ENCODE measurements at places on chromosomes 12 and 14.

DNA sequence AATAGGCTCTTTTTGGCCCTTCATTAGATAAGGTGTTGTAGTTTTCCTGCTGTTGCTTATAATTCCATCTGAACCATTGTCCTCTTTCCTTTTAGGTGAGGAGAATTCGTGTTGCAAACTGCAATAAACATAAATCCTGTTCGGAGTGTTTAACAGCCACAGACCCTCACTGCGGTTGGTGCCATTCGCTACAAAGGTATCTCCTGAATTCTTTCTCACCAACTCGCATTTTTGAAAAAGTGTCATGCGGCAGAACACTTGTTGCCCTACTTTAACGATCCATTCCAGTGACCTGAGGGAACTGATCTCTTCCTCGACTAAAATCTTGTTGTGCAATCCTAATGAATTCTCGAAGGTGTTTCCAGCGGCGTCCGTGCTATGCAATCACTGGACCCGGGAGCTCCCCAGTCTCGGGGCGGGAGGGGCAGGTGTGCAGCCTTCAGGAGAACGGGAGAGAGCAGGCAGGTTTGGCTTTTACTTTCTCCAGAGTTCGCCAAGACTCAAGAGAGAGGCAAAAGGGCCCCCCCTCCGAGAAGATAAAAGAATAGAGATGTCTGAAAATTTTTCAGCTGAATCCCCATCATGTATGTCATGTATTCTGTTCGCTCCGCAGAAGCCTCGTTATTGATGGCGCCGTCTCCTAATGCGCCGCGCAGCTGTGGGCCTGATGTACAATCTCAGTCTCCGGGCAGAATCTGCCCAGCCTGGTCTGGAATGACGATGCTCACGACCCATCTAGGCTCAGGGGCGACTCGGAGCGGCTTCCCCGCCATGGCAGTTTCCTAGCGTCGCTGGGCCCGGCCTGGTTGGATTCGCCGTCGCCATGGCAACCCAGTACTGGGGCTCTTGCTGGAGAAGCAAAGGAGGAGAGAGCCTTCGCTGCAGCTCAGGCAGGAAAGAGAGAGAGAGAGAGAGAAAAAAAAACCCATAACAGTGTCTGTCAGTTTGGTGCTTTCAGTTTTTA is 38.2 kb downstream of the PLXNC1 start:
- DNase-seq: peak; percentile 69

DNA sequence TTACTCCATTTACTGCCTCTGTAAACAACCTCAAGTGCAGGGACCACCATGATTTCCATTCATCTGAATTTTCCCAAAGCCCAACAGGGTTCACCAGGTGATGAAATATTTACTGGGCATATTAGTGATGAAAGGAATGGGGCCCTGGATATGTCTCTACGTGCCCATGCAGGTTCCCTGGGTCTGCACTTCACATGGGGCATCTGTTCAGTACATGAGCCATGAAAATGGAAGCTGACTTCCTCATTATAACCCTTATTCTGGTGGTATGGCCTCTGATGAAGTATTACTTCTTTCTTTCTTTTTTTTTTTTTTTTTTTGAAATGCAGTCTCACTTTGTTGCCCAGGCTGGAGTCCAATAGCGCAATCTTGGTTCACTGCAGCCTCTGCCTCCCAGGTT is 26.5 kb upstream of the CORO1C start:
- DNase-seq: no peak

- no peak for DNase-seq
Measured at GRCh38 chr12:111322336-111323250, 46.3 kb downstream of the PHETA1 start.

DNA sequence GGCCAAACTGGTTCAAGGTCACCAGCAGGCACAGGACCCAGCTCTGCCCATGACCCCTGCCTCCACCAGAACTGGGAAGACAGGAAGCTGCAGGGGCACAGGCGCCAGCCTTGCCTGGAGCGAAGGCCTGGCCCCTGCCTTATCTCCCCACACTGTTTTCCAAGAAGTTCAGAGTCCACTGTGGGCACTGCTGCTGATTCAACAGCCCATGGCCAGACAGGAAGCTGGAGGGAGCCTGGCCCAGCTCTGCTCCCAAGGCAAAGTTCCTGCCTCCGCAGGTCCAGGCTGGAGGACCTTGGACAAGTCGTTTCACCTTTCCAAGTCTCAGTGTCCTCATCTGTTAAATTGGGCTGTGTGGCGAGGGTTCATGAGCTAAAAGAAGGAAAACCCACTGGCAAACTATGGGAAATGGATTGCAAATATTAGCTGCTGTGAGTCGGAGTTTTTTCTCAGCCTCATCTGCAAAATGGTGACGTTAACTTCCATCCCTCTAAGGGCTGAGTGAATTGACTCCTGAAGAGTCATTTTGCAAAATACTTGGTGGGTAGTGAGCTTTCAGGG is 1.2 kb downstream of the PHETA1 start:
- DNase-seq: no peak

DNA sequence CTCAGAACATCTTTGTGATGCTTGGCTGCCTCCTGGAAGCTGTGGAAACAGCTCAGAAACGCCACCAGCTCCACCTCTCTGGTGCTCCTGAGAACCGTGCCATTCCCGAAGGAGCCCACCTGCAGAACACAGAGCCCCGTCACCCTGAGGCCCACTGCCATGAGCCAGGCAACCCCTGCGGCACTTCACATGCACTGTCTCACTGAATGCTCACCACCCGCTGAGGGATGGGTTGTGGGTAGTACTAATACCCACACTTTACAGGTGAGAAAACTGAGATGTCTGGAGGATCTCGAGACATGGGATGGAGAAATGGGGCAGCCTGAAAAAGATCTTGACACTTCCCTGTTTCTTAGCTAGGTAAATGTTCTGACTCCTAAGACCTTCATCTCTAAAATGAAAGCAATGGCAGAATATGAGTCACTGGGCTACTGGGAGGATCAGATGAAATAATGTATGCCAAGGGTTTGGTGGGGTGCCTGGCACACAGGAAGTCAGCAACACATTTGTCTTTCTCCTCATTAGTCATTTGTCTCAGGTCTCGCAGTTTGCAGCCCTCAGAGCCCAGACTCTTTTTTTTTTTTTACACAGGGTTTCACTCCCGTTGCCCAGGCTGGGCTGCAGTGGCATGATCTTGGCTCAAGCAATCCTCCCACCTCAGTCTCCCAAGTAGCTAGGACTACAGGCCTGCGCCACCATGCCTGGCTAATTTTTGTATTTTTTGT is 5.3 kb downstream of the OASL start:
- DNase-seq: peak; percentile 25

DNA sequence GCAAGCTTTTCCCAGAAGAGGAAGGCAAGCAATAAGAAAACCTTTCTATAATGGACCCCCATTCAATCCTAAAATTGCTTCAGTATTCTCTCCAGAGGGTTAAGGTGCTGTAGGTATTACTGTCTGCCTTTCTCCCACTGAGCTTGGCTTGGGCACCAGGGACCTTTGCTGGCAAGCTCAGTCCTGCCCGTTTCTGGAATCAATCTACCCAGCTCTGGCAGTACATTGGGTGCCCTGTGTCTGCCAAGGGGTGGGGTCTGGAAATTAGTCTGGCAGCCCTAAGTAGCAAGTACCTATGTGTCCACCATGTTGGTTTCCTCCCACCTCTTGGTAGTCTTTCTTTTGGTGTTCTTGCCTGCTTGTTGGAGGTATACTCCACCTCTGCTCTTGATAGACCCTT is 72.6 kb downstream of the C12orf75 start:
- no peak for DNase-seq

DNA sequence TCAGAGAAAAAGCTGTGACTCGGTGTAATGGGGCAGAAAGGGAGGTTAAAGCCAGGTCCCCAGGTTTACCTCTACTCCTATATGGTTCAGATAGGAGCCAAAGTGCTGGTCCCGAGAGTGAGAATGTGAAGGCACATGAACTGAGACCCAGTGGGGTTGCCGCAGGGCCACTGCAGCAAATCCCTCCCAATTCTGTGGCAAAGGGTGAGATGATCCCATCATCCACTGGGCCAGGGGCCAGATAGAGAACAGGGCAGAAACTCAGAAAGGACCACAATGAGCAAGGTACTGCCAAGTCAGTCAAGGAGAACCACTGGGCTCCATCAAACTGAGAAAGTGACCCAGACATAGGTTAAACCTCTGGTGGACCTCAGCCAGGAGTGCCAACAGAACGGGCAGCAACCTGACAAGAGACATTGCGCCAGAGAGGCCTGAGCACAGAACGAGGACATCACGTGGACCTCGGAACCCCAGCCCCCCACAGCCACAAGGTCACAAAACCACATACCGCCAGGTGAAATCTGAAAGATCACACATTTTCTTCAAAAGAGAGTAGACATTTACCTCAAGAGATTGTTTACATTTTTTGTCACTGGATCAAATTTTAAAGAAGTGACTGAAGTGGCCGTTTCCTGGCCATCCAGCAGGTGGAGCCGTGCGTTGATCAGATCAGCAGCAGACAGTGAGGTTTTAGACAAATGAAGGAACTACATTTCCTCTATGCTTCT is 20.5 kb upstream of the ITPR2 start:
- peak; percentile 51 for DNase-seq

Data from fibroblast of upper back skin (primary cell).